Hematopoietic multipotent progenitor cell (in vitro differentiated cells): ENCODE measurements at places on chromosomes 2 and 18.

GRCh38 chr2:240225660-240226475 is 85.4 kb upstream of the OTOS start:
- DNase-seq: no peak

GRCh38 chr2:168024459-168024858 is 222.9 kb downstream of the STK39 start:
- DNase-seq: no peak

GRCh38 chr2:225290757-225291400 is 108.6 kb upstream of the NYAP2 start:
- DNase-seq: no peak

DNA sequence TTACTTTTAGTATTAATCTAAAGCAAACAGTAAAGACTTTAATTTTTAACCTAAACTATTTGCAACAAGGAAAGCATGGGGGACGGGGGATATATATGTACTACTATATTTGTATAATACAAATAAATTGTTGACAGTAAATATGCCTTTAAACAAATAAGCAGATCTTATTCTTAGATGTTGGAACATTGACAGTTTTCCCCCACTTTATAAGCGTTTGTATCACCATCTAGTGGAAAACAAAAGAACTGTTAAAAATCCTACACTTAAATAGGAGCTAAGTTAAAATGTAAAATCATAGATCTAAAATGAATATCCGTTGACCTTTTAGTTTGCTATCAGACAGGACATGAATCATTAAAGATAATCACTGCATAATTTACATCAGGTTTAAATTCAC is 50.0 kb downstream of the RBBP8 start:
- DNase-seq: no peak

GRCh38 chr18:62282188-62282629 is 42.9 kb upstream of the TNFRSF11A start:
- no peak for DNase-seq

- DNase-seq: no peak
These were observed 15.5 kb upstream of the DUSP19 start for GRCh38 chr2:183063083-183063482.

GRCh38 chr2:82278416-82278815 is 1973.9 kb upstream of the LRRTM1 start:
- DNase-seq: peak; percentile 47

DNA sequence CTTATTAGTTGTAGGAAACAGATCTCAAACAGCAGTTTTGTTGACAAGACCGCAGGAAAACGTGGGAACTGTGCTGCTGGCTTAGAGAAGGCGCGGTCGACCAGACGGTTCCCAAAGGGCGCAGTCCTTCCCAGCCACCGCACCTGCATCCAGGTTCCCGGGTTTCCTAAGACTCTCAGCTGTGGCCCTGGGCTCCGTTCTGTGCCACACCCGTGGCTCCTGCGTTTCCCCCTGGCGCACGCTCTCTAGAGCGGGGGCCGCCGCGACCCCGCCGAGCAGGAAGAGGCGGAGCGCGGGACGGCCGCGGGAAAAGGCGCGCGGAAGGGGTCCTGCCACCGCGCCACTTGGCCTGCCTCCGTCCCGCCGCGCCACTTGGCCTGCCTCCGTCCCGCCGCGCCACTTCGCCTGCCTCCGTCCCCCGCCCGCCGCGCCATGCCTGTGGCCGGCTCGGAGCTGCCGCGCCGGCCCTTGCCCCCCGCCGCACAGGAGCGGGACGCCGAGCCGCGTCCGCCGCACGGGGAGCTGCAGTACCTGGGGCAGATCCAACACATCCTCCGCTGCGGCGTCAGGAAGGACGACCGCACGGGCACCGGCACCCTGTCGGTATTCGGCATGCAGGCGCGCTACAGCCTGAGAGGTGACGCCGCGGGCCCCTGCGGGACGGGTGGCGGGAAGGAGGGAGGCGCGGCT is at the start of gene TYMS:
TSS of gene TYMS (plus strand) at position 343 of the 690 bp plus-strand sequence. CDS start at position 433, 90 bp downstream.
- DNase-seq: peak; percentile 70

DNA sequence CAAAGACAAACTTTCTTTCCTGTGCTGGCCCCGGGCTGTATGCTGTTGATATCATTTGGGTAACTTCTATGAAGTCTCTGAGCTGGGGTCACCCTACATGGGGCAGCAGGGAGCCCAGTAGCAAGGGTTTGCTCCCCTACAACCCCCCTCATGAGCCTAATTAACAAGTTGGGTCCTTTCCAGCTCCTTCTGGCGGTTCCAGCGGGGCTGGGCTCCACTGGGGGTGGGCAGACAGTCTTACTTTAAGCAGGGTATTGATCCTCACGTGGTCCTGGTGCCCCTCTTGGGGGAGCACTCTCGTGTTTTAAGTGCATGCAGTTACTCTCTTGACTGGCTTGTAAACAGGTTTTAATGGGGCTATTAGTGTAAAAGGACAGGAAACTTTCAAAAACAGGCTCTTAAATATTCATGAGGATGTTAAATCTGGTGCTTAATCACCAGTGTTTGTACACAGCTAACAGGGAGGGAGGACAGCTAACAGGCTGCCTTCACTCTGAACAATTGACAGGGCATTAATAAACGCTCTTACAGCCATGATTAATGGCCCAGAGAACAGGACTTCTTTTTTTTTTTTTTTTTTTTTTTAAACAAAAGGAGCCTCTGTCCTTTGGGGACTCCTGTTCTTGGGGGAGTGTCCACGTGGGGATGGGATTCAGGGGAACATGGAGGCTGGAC is 36.6 kb upstream of the SKOR2 start:
- no peak for DNase-seq
